PC-3 (cell line): ENCODE measurements at places on chromosomes 6 and 20.

GRCh38 chr6:4901386-4902061, 102.3 kb downstream of the RPP40 start:
- no peak for DNase-seq

- DNase-seq = no peak
Observed at GRCh38 chr6:15901141-15902115, 227.5 kb upstream of the MYLIP start.

DNA sequence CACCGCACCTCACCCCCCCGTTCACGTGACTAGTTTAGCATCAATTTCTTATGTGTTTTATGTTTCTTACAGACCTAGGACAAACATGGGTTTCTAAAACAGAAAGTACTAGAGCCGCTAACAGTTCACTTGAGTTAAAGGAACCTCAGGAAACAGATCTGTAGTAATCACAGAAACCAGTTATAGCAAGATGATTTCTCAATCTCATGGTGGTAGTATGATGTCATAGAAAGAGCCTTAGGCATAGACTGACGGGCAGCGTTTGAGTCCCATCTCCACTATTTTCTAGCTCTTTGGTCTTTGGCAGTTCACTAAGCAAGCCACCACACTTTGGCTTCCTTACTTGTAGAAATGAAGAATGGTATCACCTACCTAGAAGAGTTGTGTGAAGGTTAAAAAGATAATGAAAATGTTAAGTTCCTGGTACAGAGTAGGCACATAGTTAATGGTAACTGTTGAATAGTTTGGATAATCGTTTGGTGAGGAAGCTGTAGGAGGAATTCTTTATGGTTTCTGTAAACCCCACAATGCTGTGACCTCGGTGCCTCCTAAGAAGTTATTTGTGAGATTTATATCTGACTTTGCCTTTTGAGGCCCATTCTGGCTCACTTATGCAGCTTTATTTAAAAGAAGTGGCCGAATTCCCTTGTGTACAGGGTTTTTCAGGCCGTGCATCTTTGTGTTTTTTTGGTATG, 21.3 kb downstream of the CTNNBL1 start:
- DNase-seq = no peak

GRCh38 chr6:110981202-110981600, 637 bp upstream of the RPF2 start:
- no peak for DNase-seq

DNA sequence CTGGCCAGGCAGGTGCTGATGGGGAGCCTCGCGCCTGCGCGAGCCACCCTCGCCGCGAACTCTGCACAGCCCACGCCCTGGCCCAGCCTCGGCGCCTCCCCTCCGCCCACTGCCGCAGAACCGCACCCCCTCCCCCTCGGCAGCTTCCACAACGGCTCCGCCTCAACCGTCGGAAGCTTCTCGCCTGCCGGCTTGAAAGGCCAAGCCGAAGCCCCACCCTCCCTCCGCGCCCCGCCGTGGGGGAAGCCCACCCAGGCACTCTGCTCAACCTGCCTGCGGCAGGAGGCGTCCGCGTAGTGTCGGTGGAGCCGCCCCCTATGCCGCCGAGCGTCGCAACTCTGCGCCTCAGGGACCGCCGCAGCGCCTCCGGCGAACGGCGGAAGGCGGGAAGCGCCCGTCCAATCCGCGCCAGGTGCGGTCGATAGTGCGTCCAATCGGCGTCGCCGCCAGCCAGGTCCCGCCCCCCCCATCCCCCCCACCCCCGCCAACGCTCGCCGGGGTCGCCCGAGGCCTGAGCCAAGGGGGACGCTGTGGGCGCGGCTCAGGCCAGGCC, at the start of gene SYCP2:
Gene SYCP2 (minus strand): TSS at position 342 of the 553 bp plus-strand sequence. CDS start 11,224 bp downstream, outside the sequence.
- DNase-seq = no peak

GRCh38 chr6:52389626-52390360, 27.8 kb downstream of the PAQR8 start:
- DNase-seq = peak; percentile 91

DNA sequence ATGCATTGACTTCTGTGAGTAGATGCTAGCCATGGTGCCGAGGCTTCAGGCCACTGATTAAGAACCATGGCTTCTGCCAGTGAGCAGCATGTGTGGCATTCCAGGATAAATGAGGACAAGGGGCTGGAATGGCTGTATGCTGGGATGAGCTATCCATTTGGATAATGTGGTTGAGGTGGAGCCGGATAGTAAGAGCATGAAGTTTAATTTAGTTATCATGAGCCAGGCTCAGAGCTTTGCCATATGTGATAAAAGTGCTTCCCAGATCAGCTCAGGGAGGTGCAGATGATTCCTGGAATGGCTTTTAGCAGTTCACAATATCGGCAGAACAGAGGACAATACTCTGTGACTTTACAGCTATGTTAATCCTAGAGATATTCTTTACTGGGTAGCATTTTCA, 34.6 kb upstream of the RNF8 start:
- no peak for DNase-seq

- DNase-seq = peak; percentile 72
Observed at GRCh38 chr20:3686867-3687321, 5.1 kb upstream of the ADAM33 start.

GRCh38 chr20:57398901-57399535, 7.8 kb downstream of the RBM38 start:
- no peak for DNase-seq

- DNase-seq = no peak
Observed at GRCh38 chr6:130755368-130756034, 71.7 kb upstream of the SMLR1 start.

DNA sequence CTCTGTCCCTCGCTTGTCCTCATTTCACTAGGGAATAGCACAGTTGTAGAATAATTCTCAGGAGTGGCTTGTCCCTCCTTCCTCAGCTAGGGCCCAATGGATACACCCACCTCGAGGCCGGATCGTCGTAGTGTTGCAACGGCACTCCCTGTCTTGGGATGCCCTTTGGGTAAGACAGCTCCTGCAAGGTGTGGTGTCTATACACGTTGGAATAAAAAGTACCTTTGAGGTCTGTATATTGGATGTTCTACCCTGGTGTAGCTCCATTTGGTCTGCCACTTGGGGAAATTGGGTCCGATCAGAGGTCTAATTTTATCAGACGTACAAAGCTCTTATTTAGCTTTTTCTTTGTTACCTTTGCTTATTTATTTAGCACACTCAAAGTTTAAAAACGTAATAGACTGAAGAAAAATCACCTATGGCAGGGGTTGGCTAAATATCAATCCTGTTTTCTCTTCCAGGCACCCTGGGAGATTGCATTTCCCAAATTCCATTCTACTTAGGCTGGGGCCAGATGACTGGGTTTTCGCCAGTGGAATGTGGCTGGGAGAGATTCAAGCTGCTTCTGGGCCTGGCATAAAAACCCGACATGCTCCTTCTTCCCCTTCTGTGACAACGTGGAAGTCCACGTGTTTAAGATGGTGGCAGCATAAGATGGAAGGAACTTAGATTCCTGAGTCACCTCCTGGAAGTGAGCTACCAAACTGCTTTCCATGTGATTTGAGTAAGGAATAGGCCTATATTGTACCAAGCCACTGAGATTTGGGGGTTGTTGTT, 82.3 kb upstream of the CD83 start:
- peak; percentile 73 for DNase-seq

DNA sequence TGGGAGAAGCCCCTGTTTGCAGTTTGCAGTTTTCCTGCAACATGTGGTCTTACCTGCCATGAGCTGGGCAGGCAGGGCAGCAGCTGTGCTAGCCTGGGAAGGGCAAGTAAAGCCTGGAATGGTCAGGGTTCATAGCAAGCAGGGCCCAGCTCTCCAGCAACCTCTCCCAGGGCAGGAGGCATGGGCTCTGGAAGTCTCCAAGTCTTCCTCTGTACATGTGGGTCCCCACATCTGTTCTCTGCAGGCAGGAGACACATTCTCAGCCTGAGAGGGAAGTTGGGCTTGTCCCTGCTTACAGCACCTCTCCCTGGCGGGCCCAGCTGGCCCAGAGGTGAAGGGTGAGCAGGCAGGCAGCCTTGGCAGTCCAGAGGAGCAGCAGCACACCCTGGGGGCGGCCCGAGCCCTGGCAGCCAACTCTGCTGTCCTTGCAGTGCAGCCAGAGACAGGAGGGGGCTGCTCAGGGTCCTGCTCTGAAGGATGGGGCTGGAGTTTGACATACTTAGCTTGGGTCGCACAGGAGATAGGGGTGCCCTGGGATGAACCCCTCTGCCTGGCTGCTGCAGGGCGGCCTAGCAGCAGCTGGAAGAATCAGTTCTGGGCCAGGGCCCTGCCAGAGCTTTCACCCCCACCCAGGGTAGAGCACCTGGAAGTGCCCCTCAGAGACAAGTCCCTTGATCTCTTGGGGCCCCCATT, 176.0 kb downstream of the MRPL14 start:
- DNase-seq = peak; percentile 29

GRCh38 chr6:19988555-19988954, 151.4 kb downstream of the ID4 start:
- DNase-seq = peak; percentile 48
